ENCODE measurements at places on chromosomes 4 and X. TPM values are rescaled to one million over a fixed set of nuclear protein-coding genes. Genes with fewer than 3 reads are reported as not detected.

GRCh38 chrX:6095469-6095868 lies 133.2 kb downstream of the NLGN4X start:
- DNase-seq: no peak

- DNase-seq: no peak
Observed at GRCh38 chr4:106017975-106018374, 122.7 kb downstream of the NPNT start.

GRCh38 chr4:111362941-111363361 lies 740.1 kb upstream of the PITX2 start:
- no peak for DNase-seq

The DRP2 gene
- total RNA-seq: not detected

The BGN gene
- 5.2 TPM for total RNA-seq

The NHSL2 gene
- 0.98 TPM for total RNA-seq

Measured in pancreas (tissue), 10 donors.